Stimulated activated CD4-positive, alpha-beta T cell treated with anti-CD3 and anti-CD28 coated beads, TNF-alpha, amount 100 ng/mL, for 1 hour (primary cell): ENCODE measurements at places on chromosomes 6 and 20.

DNA sequence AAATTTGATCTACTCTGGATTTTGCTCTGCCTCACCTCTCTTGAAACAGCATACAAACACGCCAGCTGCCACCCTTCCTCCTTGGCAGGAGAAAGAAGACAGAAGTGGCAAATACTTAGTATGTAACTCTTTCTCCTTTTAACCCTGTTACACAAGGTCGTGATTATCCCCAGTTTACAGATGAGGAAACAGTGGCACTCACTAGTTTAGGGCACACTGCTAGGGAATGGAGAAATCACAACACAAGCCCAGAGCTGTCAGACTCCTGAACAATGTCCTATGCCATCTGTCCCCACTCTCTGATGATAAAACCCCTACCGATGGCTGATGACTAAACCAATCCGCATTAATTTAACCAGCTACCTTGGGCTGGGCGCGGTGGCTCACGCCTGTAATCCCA is 79.7 kb downstream of the FGD2 start:
- DNase-seq = no peak

- no peak for DNase-seq
Observed at GRCh38 chr20:2219481-2220006, 76.3 kb upstream of the TGM3 start.

DNA sequence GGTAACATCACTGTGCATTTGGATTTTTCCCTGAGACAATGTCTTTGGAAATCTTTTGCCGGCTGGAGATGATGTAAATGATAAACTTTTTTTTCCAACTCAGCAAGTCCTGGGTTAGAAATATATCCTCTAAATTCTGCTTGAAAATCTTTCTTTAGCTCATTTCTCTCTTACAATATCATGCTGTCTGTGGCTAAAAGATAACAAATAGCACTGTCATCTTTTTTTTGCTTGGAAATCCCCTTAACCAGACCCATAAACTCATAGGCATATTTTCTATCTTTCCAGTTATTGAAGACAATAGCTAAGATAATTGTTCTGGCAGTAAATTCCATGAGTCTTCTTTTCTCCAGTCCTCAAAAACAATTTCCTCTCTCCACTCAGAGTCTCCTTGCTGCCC is 481.5 kb downstream of the NKAIN2 start:
- DNase-seq = no peak

- no peak for DNase-seq
Observed at GRCh38 chr6:80182308-80182707, 75.8 kb downstream of the BCKDHB start.

DNA sequence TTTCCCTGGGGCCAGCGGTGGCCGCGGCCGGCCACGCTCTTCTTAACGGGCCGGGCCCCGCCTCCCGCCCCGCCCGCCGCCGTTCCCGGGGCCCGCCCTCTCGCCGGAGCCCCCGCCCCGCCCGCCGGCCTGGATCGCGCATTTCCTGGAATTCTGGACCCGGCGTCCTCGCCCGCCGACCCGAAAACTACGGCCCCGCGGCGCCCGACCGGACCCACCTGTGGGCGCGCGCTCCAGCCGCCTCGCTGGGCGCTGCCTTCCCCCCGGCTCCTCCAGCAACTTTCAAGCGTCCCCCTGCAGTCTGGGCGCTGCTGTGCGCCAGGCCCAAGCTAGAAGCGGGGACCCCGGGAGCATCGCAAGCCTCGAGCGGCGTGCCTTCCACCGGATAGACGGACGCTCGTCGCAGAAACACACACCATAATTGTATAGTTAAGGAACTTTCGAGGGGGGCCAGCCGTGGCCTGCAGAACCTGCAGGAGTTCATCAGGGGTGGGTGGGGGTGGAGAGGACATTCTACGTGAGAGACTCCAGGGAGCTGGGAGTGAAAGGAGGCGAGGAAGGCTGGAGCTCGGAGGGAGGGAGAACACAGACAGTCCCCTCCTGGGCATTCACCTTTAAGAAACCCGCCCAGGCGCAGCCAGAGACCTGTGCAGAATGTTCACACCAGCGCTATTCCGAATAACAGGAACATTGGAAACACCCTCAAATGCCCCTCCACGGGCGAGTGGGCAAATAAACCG is at the start of gene ADA:
ADA (minus strand) TSS at position 16 of the 740 bp plus-strand sequence. CDS start 92 bp downstream, outside the sequence.
- DNase-seq = no peak

DNA sequence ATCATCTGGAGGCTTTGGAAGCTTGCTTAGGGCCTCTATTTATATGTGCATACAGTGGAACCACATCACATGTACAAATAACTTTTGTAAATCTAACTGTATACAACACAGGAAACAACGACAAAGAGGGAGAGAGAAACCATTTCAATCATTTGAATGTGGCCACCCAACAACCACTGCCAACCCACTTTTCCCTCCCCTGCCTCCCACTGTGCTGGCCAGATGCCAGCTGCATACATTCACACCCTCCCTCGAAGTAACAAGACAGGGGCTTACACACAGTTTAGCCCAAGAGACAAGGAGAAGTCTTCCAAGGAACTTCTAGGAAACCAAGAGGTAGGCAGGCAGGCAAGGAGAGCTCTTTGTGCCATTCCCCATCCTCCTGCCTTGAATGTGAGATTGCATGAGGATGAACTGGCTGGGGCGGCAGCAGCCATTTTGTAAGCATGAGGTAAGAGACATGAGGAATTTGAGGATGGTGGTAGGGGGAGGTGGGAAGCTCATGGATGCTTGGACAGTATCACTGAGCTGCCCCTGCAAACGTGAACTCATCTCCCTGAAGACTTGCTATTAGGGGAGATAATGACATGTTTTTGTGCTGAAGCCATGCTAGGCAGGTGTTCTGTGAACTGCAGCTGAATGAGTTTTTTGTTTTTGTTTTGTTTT is 18.2 kb downstream of the BMP7 start:
- DNase-seq = no peak

DNA sequence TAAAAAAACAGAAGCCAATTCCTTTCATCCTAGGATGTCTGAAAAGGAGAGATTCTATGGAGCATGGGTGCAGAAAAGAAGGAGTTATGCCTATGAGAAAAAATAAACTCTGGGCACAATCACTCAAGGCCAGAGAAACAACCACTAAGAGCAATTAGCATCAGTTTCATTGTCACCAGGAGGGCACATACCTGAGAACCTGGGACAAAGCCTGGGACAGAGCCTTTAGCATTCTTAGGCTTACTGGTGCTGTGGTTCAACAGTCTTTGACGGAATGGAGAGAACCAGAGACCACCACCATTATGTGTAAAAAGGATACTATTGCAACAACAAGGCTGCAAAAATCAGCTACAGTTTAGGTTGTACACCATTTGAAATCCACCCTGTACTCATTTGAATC is 29.4 kb upstream of the BCKDHB start:
- DNase-seq = no peak

GRCh38 chr6:22651731-22652130 is 82.4 kb downstream of the HDGFL1 start:
- no peak for DNase-seq

GRCh38 chr20:32132911-32133549 is 23.5 kb downstream of the TM9SF4 start:
- no peak for DNase-seq

GRCh38 chr6:36751091-36751490 is 53.5 kb downstream of the RAB44 start:
- no peak for DNase-seq

- no peak for DNase-seq
Observed at GRCh38 chr6:21158149-21158548, 435.4 kb upstream of the SOX4 start.

GRCh38 chr6:136549300-136550044 is 750 bp downstream of the MAP7 start:
- no peak for DNase-seq
